ENCODE measurements at places on chromosomes 3 and 15. TPM values are rescaled to one million over a fixed set of nuclear protein-coding genes. Genes with fewer than 3 reads are reported as not detected.

The A4GNT gene
- not detected for total RNA-seq

The JMJD7 gene
- 9.4 TPM for total RNA-seq

The SKOR1 gene
- total RNA-seq: not detected

- no peak overlapping the region for H3K27ac ChIP-seq
- DNase-seq: no peak
- H3K27me3 ChIP-seq: no peaks in the 10 kb centered on the region
- peaks cover 27% of the 10 kb centered on the region for H3K36me3 ChIP-seq
- H3K4me1 ChIP-seq: no peaks in the 10 kb centered on the region
These were observed 6.1 kb upstream of the ZNF609 start for GRCh38 chr15:64454282-64454681.

DNA sequence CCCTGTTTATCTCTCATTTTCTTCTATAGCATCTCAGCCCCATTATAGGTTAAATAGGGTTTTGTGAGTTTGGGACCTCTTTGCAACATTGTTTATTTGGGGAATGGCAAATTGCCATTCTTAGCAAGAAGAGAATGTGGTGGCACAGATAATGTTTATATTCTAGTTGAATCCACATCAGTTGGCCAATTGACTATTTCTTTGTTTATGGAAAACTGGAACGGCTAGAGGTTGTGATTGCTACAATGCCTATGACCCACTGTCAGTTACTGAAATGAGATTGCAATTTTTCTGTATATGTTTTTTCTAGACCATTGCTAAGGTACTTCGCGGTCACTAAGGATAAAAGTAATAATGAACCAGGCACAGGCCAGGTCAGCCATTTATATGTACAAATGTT is 44.6 kb upstream of the CFAP20DC start:
- H3K36me3 ChIP-seq: no peaks in the 10 kb centered on the region
- H3K4me3 ChIP-seq: no peak overlapping the region
- no peak overlapping the region for H3K27ac ChIP-seq
- H3K4me1 ChIP-seq: no peaks in the 10 kb centered on the region
- DNase-seq: no peak
- H3K27me3 ChIP-seq: no peaks in the 10 kb centered on the region

DNA sequence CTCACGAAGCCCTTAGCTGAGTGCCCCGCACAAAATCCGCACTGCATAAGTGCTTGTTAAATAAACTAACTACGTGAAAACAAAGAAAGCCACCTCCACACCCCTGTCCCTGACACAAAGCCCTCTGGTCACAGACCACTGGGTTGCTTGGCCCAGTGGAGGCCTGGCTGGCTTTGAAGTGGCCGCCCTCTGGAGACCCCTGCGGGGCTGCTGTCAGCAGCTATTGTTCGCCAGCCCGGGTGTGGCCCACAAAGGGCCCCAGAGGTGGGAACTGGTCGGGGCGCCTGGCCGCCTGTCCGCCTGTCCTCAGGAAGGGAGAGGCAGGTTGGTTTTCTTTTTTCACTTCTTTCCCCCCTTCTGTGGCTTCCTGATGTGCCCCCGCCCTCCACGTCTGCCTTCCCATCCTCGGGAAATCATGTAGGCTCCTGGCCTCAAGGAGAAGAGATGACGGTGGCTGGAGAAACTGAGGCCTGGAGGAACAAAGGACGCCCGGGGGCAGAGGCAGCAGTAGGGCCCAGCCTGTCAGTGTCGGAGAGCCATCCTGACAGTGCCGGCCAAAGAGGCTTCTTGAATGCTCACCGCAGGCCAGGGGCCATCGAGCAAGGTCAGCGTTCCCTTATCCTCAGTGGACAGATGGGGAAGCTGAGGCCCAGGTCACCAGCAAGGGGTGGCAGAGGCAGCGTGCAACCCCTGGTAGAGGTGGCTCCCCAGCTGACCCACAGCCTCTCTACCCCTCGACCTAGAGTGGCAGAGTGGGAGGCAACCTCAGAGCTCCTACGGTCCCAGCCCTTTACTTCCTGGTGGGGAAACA is 61.1 kb downstream of the SLC6A6 start:
- no peaks in the 10 kb centered on the region for H3K27me3 ChIP-seq
- no peak for DNase-seq
- no peak overlapping the region for H3K4me3 ChIP-seq
- H3K36me3 ChIP-seq: peaks cover 92% of the 10 kb centered on the region

DNA sequence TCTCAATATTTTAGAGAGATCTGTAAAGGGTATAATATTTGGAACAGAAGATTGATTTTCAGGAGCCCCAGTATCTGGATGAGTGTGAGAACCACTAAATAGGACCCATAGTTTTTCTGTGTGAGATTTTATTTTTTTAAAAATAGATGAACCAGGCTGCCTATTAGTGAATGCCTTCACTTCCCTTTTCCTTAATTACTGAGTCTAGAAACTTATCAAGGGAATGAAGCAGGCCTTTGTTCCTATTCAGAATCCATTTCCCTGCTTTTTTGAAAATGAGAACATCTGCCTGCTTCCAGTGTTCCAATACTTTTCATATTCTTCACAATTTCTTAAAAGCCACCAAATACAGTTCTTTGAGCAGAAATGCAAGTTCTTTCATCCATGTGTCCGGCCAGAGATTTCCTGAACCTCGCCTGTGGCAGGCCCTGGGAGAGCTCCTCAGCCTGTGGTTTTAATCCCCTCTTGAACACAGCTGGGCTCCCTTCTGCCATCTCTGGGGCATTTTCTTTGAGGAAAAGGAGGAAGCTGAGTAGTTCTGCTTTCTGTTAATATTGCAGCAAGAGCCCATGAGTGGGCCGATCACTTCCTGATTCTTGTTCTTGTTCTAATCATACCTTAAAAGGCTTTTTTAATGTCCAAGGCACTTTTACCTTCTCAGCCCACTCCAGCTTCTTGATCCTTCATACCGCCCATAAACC is 4.7 kb downstream of the EHD4 start:
- peak; percentile 25 for DNase-seq
- H3K27ac ChIP-seq: no peak overlapping the region
- H3K27me3 ChIP-seq: no peaks in the 10 kb centered on the region
- H3K4me1 ChIP-seq: peaks cover 9% of the 10 kb centered on the region
- peaks cover 10% of the 10 kb centered on the region for H3K36me3 ChIP-seq
- H3K4me3 ChIP-seq: no peak overlapping the region

GRCh38 chr15:29031502-29032228 is 145.9 kb downstream of the APBA2 start:
- H3K4me3 ChIP-seq: no peak overlapping the region
- DNase-seq: no peak
- H3K27me3 ChIP-seq: no peaks in the 10 kb centered on the region

DNA sequence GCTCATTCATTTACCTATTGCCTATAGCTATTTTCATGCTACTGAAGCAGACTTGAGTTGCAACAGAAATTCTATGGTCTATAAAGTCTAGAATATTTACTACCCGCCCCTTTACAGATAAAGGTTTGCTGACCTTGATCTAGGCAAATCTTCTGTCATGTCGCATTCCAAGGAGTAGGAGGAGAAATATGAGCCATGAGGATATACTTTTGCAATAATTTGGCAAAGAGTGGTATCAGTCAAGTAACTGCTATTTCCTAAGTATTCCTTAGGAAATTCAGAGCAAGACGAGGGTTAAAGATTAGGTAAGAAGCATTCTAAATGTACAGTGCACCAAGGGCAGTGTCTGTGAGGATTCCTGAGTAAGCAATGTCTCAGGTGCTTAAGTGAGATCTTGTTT is 121.0 kb upstream of the NUDT16 start:
- no peak for DNase-seq
- H3K4me3 ChIP-seq: no peak overlapping the region
- H3K27me3 ChIP-seq: no peaks in the 10 kb centered on the region
- no peaks in the 10 kb centered on the region for H3K36me3 ChIP-seq
- no peaks in the 10 kb centered on the region for H3K4me1 ChIP-seq
